ENCODE measurements at places on chromosomes 2 and 18.
A peak's percentile ranks its signal among the peaks of the same experiment; 100 is the strongest.

DNA sequence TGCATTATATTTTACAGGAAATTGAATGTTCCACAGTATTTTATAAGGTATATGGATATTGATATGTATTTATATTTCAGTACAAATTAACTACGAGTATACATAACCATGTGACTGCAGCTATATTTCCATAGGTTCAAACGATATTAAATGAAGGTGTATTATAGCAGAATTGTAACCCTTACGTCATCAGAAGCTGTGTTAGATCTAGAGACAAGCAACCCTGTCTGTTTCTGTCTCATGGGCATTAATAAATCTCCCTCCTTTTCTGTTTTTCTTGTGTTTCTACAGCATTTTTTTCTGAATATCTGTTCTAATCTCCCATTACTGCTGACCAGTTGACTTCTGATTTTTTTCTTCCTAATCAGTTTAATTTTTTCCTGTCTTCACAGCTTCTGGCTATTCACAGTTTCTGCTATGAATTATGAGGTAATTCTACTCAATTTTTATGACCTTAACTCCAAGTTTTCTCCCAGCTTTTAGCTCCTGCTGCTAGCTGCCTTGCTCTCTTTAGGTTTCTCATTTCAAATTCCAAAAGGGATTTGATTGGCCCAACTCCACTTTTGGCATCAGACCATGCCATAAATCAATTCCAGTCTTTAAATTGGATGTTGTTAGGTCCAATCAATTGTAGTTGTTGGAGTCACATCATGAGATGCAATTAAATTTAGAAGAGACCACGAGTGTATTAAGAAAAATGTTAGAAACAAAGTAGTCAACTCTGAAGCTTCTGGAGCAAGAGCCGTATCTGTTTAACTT, 277.5 kb upstream of the ZSWIM2 start:
- no peak for DNase-seq

- no peak for DNase-seq
These were observed 648.2 kb downstream of the STK39 start for GRCh38 chr2:167599219-167599618.

GRCh38 chr2:100518801-100519200, 44.0 kb upstream of the PDCL3 start:
- no peak for DNase-seq

DNA sequence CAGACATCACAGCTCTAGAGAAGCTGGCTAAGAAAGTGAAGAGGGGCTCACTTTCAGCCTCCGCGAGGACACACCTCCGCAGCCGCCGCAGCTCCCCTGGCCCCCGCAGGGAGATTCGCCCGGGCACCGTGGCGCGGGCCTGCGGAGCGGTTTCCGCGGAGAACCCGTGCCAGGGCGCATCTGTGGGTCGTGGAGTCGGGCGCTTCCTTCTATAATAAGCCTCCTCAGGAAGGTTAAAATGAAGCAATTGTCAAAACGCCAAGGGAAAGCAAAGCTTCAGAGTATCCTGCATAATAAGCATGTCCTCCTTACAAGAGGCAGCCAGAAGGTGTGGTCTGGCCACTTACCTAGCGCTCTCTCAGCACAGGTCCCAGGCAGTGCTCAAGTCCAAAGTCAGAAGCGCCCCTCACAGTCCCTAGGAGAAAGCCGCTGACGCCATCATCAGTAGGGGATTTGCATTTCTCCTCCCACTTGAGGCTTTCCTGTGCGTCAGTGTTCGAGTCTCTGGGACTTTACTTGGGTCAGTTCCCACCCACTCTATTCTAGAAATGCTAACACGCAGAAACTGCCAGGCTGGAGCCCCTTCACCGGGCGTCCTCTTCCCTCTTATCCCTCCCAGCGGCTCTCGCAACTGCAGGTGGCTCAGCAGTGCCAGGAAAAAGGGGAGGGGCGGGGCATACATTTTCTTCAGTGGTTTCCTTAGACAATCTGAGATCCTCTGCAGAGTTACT, at the start of gene STAT4:
Gene STAT4 (minus strand): TSS at position 395 of the 731 bp plus-strand sequence. CDS start 2,791 bp downstream, outside the sequence.
- DNase-seq: peak; percentile 72

DNA sequence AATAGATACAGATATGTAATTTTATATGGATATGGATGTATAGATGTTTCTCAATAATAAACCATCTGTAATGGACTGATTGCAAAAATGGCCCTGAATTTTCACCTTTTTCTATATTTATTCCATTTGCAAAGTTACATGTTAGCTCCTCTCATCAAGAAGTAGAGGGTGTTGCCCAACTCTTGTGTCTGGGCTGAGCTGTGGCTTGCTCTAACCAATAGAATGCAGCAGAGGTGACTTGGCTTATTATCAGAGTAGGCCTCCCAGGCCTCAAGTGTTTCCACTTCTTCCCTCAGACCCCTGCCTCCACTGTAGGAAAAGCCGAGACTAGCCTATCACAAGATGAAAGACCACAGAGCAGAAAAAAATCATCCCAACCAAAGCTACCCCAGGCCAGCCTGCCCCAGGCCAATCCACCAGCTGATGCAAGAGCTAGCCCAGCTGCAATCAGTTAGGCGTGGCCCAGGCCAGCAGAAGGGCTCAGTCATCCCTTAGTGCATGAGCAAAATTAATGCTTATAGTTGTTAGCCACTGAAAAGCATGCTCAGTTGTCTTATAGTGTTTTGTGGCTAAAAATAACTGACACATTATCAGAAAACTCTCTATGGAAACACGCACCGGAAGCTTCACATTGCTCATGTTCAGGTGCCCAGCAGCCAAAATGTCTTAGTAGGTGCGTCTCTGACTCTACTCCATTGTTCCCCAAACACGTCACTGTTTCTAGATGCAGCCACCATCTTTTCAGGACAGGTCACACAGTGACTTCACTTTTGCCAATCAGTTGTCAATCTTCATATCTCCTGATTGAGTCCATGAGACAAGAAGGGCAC, 464.0 kb downstream of the FBXO15 start:
- no peak for DNase-seq

Data from activated T-helper 9 cell treated with anti-CD3 and anti-CD28 coated beads, Interleukin-2, amount 50 U/mL, for 16 hours (primary cell).